Endothelial cell of umbilical vein (primary cell): ENCODE measurements at places on chromosomes 13 and 19.

DNA sequence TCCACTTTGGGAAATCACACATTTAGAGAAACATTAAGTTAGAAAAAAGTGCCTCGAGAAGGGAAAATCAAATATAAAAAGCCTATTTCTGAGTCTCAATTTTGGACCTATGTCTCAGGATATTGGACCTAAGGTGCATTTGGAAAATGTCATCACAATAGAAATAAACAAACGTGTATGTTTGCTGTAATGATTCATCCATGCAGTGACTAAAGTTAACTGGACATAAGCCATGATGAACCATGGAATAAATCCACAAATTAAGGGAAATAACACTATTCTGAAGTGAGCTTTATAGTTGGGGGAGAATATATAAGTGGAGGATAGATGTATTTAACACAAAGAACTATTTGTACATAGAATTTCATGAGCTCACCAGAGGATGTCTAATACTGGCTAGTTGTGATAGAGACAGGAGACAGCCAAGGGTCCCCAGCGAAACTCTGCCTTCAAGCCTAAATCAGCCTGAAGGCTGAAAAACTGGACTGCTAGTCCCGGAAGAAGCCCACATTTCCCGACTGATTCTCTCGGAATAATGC is 963.3 kb upstream of the SPRY2 start:
- no peak for DNase-seq

GRCh38 chr13:93231867-93232266 is 5.3 kb downstream of the GPC6 start:
- no peak for DNase-seq

GRCh38 chr19:38894968-38895367 is 4.5 kb downstream of the SIRT2 start:
- DNase-seq = no peak

DNA sequence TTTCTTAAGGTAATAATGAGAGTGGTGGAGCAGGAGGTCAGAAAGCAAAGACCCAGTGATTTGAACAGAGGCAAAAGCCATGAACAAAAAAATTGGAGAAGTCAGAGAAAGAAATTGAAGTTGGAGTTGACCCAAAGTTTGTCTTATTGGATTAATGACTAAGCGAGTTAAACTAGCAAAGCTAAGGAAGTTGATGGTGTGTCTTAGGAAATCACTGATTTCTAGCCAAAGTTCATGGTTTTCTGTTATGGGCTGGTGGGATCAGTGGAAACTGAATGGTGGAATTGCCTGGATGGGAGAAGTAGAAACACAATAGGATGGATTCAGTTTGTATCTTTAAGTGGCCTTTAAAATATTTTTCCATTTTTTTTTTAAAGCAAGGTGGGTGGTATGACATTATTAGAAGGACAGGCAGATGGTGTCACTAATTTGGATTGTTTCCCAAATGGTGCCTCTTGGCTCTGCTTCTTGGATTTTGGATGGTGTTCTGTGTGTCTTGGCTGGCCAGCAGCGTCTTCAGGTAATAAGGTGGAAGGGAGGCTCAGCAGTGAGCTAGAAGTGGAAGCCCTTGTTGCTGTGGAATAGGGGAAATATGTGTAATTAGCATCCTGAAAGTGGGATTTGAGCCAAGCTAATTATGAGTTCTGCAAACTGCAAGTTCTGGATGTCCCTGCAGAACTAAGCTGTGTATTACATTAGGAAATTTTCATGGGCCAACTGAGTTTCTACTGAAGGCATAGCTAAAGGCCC is 302.9 kb downstream of the LMO7 start:
- DNase-seq = no peak

DNA sequence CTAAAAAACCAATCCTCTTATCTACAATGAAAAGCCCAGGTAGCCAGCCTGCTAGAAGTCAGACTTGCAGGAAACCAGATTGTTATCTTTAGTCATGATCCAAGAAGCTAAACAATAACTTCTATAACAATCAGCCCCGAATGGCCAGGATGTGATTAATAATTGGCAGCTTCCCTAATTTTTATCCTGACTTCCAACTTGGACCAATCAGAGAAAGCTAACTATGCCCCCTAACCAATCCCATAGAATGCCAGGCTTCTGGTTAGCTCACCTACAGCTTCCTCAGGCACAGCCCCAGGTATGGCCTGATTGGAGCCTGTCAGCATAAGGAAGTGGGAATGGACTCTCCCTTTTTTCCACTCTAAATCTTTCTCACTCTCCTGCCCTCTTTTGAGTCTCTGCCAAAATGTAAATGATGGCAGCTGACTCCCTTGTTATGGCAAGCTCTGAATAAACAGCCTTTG is 394.9 kb downstream of the DLEU7 start:
- DNase-seq = peak; percentile 97

GRCh38 chr19:49468746-49469447 is 5.1 kb upstream of the FLT3LG start:
- DNase-seq = no peak

GRCh38 chr13:93472814-93473296 is 246.2 kb downstream of the GPC6 start:
- no peak for DNase-seq

- DNase-seq = no peak
Measured at GRCh38 chr19:19538061-19538784, at the start of gene CILP2. Gene CILP2 (plus strand): TSS chr19:19538265. CDS start chr19:19538350, 85 bp downstream.

DNA sequence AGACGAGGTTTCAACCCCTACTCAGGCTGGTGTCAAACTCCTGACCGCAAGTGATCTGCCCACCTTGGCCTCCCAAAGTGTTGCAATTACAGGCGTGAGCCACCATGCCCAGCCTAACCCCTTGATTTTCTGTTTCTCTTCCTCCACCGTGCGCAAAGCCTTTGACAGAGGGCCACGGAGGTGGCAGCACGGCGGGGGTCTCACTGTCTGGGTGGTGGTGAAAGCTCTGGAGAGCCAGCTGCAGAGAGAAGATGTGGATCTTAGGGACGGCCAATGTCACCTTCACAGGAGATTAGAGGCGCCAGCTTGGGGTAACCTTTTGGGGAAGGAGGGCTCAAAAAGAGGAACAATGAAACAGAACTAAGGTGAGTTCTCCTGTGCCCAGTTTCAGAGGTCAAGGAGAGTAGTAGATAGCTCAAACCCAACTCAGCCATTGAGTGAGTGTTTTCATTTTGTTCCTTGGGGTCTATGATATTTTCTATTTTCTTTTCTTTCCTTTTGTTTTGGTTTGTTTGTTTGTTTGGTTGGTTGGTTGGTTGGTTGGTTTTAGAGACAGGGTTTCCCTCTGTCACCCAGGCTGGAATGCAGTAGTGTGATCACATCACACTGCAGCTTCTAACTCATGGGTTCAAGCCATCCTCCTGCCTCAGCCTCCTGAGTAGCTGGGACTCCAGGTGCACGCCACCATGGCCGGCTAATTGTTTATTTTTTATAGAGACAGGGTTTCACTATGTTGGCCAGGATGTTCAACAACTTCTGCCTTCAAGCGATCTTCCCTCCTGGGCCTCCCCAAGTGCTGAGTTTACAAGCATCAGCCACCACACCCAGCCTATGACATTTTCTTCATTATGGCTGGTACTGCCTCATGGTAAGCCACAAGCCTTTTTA is 37.7 kb downstream of the GPR42 start:
- no peak for DNase-seq

DNA sequence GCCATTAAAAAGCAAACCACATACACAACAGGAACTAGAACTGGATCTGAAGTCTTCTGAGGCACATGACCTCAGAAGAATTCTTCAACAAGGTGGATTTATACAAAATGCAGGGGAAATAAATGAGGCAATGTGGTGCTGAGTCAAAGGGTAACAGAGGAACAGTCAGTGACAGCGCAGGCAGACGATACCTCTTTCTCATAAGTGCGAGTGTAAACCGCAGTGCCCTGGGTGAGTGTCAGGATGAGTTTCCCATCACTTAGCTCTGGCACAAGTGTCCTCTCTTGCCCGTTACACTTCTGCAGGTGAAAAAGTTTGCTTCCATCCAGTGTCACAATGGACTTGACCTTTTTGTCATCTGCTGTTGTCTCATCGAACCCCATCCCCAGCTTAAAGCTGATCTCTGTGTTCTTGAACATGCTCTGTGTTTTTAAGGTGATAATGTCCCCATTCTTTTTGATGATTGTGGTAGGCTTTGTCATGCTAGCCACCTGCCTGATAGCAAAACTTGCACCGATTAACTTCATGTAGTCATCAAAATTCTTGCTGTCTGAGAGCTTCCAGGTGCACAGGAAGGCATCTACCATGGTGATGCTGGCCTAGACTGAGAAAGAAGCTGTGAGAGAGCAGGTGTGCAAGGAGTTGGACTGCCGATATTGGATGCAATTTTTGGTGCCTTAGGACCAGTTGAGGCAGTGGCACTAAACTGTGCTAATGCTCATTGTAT is 97.3 kb downstream of the AKAP11 start:
- no peak for DNase-seq

GRCh38 chr19:44582581-44583265 is 30.6 kb upstream of the IGSF23 start:
- no peak for DNase-seq

GRCh38 chr13:50543782-50544181 is 299.7 kb downstream of the DLEU7 start:
- no peak for DNase-seq

DNA sequence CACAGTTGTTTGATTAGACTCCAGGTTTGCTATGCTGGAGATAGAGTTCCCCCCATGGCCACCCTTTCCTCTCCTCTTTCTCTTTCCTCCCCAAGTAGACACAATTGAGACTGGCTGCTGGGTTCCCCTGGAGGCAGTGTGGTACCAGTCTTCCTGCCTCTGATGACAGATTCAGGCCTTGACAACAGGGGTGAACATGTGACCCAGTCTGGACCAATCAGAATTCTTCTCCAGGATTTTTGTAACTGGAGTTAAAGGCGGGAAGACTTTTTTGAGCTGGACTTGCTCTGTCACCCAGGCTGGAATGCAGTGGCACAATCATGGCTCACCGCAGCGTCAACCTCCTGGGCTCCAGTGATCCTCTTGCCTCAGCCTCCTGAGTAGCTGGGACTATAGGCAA is 48.7 kb downstream of the CCNE1 start:
- DNase-seq = no peak

DNA sequence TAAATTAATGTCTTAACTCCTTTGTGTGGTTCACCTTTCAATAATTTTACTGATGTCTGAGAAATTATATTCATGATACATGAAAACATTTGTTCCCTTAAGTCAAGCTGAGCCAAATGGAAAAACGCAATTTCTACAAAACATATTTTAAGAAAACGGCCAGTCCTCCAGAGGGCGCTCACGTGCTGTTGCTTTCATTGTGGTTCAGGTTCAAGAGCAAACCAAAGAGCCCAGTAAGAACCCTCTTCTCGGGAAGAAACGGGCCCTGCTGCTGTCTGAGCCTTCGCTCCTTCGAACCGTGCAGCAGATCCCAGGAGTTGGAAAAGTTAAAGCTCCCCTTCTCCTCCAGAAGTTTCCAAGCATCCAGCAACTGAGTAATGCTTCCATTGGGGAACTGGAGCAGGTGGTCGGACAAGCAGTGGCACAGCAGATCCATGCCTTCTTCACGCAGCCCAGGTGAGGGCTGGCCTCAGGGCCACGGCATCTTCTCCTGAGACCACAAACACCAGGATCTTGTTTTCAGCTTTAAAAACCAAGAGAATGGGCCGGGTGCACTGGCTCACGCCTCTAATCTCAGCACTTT is 4.3 kb downstream of the FAAP24 start:
- peak; percentile 79 for DNase-seq
